ENCODE measurements at places on chromosomes 2 and 18.

DNA sequence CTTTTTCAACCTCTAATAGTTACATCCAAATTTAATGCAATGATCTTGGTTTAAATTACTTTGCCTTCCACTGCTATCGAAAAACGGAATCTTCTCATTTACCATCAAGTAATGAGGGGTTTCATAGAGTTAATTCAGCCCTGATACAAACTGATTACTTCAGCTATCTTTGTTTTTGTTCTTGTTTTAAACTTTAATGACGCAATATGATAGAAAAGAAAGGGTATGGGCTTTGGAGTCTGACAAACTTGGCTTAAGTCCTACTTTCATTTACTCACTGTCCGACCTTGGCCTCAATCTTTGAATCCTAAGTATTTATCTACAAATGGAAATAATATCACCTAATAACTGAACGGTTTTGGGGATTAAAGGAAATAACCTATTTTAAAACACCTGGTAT is 16.1 kb downstream of the ADAM17 start:
- DNase-seq = no peak

GRCh38 chr18:61216051-61216450 is 117.2 kb upstream of the CDH20 start:
- DNase-seq = no peak

- no peak for DNase-seq
These were observed 27.0 kb downstream of the TFPI start for GRCh38 chr2:187527262-187527661.

GRCh38 chr2:184004289-184004947 is 593.9 kb upstream of the ZNF804A start:
- DNase-seq = no peak

GRCh38 chr2:57868619-57869139 is 177.9 kb upstream of the VRK2 start:
- no peak for DNase-seq

GRCh38 chr2:159186462-159186861 is 100.0 kb downstream of the WDSUB1 start:
- DNase-seq = no peak

GRCh38 chr18:48539406-48540250 is 797 bp downstream of the CTIF start:
- no peak for DNase-seq

DNA sequence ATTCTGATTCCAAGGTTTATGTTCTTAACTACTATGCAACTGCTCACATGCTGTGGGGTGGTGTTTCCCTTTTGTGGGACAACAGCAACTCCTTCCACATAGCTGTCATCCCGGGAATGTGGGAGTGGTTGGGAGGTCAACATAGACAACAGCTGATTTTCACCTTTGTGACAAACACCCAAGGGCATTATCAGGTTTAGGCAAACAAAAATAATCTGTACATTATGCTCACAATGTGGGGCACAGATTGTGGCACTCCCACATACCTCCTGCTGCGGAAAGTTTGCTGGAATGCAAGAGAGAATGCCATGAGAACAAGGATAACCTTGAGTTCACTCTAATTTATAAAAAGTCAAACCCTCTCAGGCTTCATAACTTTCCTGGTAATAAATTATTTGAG is 582.6 kb downstream of the CNTNAP5 start:
- DNase-seq = no peak

Data from stimulated activated CD4-positive, alpha-beta T cell treated with anti-CD3 and anti-CD28 coated beads, Interleukin-12 subunit alpha, Interleukin-12 subunit beta, amount 100 ng/mL, for 48 hours (primary cell).